ENCODE measurements at places on chromosomes 2 and 18.
A peak's percentile ranks its signal among the peaks of the same experiment; 100 is the strongest.

- DNase-seq, result peak; percentile 25
Observed at GRCh38 chr2:11177871-11178690, 22.8 kb downstream of the SLC66A3 start.

- peak; percentile 12 for DNase-seq
Observed at GRCh38 chr2:38771632-38772031, 6.4 kb upstream of the GEMIN6 start.

- peak; percentile 60 for DNase-seq
Observed at GRCh38 chr2:33144243-33144642, 197.5 kb downstream of the LTBP1 start.

DNA sequence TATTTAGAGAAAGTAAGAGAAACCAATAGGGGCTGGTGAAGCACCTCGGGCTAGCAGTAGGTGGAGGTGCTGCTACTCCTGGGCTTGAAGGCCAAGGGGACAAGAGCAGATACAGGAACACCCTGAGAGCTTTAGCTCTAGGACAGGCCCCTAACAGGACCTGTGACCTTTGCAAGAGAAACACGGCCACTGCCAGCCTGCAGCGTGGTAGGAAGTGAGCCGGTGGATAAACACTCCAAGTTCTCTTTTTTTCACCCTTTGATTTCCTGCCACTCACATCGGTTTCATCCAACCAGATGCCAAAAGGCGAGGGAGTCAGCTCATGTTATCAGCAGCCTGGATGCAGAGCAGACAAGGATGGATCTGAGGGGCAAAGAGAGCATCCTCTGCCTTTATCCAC lies 66.8 kb upstream of the SPRED2 start:
- DNase-seq, result no peak

- DNase-seq, result no peak
Observed at GRCh38 chr2:161676902-161677496, 52.8 kb downstream of the SLC4A10 start.

All from astrocyte (in vitro differentiated cells and primary cell).